ENCODE measurements at places on chromosomes 1 and 21.

- no peak for DNase-seq
Measured at GRCh38 chr1:3466366-3467075, 12.1 kb downstream of the ARHGEF16 start.

- no peak for DNase-seq
Measured at GRCh38 chr1:222750651-222751050, 13.6 kb downstream of the FAM177B start.

DNA sequence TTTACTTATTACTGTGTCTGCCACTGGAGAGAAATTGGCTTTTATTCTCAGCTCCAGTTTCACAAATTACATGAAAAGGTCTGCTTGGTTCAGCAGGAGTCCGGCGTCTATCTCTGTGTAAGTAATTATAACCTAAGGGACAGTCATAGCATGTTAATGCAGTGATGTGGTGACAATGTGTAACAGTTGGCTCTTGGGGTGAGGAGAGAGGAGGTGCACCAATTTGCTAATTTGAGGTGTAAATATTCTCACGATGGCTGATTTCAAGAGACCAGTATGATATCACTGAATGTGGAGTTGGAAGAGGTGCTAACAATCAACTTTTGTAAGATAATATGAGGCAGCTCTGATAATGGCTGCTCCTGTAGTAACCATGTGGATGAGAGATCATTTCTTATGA is 86.1 kb downstream of the CTH start:
- DNase-seq: no peak

DNA sequence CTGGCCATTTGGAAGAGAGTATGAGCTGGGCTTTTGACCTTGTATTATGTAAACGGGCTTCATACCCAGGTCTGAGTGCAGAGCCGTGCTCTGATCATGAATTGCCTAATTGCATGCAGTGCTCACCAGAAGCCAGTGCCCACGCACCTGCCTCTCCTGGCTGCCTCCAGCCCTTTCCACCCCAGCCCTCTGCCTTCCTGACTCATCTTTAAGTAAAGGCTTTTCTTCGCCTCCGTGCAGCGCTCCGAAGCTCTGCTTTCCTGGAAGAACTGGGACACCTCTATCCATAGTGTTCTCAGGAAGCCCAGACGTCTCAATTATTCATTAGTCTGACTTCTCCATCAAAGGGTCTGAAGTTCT is 413.7 kb downstream of the PTPRU start:
- no peak for DNase-seq

GRCh38 chr1:181554465-181554864 is 71.1 kb downstream of the CACNA1E start:
- no peak for DNase-seq

- DNase-seq: no peak
Measured at GRCh38 chr1:85991261-85991660, 165.3 kb downstream of the COL24A1 start.

GRCh38 chr1:23356471-23357137 is 12.5 kb upstream of the HNRNPR start:
- DNase-seq: no peak

- no peak for DNase-seq
Measured at GRCh38 chr1:147201276-147201675, 23.9 kb downstream of the FMO5 start.

DNA sequence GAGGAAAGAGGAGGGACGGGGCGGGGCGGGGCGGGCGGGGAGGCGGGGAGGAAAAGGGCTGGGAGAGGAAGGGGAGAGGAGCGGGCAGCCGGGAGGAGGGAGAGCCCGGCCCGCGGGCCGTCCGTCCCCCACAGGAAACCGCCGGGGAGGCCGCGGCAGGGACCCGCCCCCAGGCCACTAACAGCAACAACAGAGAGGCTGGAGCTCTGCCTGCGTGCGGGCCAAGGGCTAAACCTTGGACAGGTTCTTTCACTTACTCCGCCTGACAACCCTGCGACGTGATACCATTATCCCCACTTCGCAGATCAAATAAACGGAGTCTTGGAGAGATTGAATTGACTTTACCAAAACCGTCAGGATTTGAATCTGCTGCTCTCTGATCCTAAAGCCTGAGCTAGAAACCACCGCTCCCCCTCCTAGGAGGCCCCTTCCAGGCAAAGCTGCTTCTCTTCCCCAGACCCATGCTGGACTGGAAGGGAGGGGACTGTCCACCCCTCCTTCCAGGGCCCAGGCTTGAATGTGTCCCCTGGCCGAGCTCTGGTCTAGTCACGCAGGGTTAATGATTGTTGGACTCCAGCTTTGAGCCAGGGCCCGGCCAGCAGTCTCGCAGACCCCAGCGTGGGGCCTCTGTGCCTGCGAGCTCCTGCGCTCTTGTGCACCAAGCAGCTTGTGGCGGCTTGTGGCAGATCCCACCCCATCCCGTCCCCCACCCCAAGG is at the start of gene EVA1B:
Gene EVA1B (minus strand): TSS at position 10 of the 717 bp plus-strand sequence. CDS start 608 bp downstream, outside the sequence.
- no peak for DNase-seq

GRCh38 chr1:232509570-232509969 is 120.4 kb downstream of the SIPA1L2 start:
- DNase-seq: no peak

GRCh38 chr1:154619181-154619948 is 11.4 kb upstream of the ADAR start:
- no peak for DNase-seq

- DNase-seq: no peak
Measured at GRCh38 chr1:226424221-226425003, 16.5 kb upstream of the PARP1 start.

GRCh38 chr21:45641480-45642035 is 2.0 kb upstream of the PCBP3 start:
- no peak for DNase-seq

GRCh38 chr1:173062150-173062938 is 11.6 kb upstream of the TNFSF18 start:
- DNase-seq: no peak

DNA sequence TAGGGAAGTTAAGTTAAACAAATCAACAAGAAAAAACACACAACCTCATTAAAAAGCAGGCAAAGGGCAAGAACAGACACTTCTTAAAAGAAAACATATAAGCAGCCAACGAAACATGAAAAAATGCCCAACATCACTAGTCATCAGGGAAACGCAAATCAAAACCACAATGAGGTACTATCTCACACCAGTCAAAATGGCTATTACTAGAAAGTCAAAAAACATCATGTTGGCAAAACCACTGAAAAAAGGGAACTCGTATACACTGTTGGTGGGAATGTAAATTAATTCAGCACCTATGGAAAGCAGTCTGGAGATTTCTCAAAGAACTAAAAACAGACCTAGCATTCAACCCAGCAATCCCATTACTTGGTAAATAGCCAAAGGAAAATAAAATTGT is 51.1 kb downstream of the HSF2BP start:
- DNase-seq: no peak

Data from stimulated activated CD8-positive, alpha-beta memory T cell treated with anti-CD3 and anti-CD28 coated beads, Interleukin-7, amount 100 ng/mL, for 24 hours (primary cell).